ENCODE measurements at places on chromosomes 11 and 22.

DNA sequence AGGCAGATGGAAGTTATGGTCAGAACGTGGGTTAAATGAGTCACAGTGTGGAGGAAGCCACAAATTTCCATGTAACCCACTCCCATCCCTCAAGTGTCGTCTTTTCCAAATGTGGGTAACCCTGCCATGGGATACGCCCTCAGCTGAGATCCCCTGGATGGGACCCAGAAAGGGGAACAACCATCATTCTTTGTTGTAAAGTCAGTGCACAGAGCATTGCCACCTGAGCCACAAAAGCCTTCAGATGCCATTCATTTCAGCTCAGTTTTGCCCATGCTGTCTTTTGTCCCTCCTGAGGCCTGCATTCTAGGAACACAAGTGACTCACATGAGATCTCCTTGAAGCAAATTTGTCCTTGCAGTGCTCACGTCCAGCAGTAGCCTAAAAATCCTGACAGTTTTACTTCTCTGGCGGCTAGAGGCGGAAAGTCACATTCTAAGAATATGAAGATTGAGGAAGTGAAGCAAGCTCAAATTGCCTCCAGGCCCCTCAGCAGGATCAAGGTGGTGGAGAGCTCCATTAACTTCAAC, 30.6 kb downstream of the MMP13 start:
- DNase-seq: no peak

DNA sequence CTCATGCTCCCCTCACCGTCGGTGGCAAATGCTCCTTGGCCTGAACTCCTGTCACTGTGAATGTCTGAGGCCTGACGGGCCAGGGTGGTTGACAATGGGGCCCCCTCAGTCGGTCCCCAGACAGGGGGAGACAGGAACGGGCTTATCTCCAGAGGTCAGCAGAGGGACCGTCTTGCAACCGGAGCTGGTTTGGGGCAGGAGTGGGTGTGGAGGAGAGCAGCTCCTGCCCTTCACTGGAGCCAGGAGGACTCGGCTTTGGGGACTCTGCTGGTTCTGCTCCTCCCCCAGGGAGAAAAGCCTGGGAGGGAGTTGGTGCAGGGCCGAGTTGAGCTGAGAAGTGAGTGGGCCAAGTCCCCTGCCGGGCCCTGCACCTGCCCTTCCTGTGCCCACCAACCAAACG, 354.4 kb downstream of the BRD1 start:
- DNase-seq: no peak

GRCh38 chr11:134738581-134738980, 326.5 kb upstream of the B3GAT1 start:
- DNase-seq: no peak

- DNase-seq: no peak
Measured at GRCh38 chr11:68508425-68508824, 47.9 kb downstream of the PPP6R3 start.

DNA sequence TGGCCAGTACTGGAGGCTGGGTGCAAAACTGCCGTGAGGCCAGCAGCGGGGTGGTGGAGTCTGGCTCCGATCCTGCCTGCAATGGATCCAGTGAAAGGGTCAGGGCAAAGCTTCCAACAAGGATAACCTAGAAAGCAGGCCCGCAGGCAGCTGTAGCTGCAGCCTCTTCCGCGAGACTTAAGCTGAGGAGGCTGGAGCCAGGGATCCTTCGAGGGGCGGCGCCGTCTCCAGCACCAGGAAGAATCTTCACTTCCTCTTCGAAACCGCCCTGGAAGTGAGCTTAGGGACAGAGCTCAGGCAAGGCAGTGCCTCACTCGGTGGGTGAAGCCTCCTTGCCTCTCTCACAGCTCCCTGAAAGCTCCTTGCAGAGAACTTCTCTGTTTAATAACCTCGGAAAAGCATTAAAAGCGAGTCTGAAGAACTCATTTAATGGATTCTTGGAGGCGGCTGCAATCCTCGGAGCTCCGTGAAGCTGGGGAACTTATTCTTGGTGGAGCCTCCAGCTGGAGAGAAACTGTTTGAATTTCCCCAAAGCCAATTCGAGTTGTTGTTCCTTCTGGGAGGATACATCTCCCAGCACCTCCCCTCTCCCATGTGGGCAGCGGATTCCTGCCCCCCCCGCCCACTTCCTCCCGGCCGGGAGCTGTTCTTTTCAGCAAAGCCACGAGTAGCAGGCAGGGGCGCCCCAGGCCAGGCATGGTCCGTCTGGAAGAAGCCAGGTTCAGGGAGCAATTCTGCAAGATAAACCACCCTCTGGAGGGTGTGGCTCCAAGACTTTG, 169.9 kb downstream of the CTTN start:
- DNase-seq: no peak

Data from hippocampal formation (tissue), 2 donors.